ENCODE measurements at places on chromosomes 7 and 10.

DNA sequence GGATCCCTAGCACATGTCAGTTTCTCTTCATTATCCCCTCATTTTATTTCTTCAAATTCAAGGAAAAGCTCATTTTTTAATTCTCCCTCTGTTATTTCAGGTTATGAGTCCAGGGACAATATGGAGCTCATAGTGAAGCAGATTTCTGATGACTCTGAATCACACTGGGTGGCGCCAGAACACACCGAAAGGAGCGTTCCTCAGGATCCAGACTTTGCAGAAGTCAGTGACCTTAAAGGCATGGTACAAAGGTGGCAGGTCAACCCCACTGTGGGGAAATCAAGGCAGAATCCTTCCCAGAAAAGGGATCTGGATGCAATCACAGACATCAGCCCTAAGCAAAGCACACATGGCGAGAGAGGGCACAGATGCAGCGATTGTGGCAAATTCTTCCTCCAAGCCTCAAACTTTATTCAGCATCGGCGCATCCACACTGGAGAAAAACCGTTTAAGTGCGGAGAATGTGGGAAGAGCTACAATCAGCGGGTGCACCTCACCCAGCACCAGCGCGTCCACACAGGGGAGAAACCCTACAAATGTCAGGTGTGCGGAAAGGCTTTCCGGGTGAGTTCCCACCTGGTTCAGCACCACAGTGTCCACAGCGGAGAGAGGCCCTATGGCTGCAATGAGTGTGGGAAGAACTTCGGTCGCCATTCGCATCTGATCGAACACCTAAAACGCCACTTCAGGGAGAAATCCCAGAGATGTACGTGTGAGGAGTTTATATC is 21.4 kb downstream of the ZKSCAN5 start:
- no peak for DNase-seq

DNA sequence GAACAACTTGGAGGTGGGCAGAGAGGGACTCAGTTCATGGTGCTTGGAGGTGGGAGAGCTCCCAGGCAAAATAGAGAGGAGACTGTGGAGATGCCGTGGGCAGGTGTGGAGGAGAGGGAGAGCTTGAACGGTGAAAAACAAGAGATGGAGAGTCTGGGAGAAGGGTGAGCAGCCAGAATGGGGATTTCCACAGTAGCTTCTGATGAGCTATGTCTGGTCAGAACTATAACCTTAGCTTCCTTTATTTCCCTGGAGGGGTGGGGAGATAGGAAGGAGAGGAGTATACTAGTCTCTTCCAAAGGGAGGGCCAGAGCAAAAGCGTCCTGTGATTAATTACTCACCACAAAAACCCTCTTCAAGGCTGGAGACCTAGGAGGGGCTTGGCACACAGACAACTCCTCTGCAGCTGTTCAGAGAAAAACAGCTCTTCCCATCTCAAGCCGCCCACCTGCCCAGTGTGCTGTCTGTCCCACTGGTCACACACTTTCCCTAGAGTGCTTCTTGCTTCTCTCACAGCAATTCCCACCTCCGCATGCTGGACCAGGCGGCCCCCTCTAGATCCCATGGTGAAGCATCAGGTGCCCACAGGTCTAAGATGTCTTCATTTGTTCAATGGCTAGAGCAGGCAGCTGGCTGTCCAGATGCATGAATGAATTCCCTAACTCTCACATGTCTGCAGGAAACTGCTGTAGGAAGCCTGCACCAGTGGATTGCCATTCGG is 41.9 kb downstream of the TAS2R41 start:
- DNase-seq, result no peak

GRCh38 chr7:99109108-99110051 is 34.5 kb downstream of the SMURF1 start:
- DNase-seq, result no peak

DNA sequence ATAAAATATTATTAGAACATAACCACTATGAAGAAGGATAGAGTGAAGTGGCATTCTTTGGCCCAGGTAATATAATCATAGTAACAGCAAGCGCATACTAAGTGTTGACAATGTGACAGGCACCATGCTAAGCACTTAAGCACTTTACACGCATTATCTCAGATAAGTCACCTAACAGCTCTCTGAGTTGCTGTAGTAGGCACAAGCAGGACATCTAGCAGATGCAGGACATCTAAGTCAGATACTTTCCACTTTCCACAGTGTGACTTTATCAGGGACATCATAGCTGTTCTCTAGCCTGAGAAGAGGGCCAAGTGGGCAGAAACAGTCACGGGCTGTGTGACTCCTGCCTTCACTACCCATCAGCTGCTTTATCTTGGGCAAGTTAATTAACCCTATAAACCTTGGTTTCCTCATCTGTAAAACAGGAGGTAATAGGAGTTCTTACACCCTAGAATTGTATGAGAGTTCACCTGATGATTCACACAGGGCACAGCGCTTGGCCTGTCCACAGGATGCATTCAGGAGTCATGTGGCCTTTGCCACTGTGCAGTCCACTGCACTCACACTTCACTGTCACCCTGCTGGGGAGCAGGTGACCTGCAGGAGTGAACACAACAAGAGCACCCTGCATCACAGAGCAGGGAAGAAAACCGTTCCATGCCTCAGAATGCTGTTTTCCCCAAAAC is 12.5 kb downstream of the LIPA start:
- DNase-seq, result no peak

- DNase-seq, result no peak
These were observed 67.3 kb downstream of the VWA2 start for GRCh38 chr10:114306116-114306973.

DNA sequence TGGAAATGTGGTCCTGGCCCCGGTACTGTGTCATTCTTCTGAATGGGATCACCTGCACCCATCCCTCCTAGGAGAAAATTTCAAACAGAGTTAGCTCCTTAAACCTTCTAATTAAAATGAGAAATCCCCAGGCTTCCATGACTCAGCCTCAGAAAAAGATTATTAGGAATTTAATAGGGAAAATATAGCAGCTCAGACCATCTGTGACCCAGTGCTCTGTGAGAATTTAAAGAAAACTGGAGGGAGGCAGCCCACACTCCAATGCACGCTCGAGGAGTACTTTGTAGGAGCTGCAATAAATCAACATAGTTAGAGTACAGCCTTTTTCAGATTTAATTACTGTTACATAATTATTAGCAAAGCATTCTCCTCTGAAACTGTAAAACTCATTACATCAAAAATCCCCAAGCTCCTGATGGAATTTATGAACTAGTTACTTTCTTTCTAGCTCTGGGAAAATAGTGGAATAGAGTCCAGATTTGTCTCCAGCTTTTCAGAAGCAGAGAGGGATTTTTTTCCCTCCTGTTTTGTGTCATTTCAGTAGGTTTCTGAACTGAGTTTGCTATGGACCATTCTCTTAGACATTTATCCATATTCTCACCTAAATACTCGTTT is 30.1 kb downstream of the NEUROD6 start:
- DNase-seq, result no peak

GRCh38 chr7:92737706-92738105 is 98.7 kb downstream of the CDK6 start:
- DNase-seq, result no peak

GRCh38 chr10:29634764-29635625 is at the start of gene SVIL:
Gene SVIL, minus strand, starts transcription at chr10:29634971. Its CDS starts 79,913 bp downstream, at chr10:29555058.
- no peak for DNase-seq

- no peak for DNase-seq
These were observed 21.5 kb upstream of the EPHB6 start for GRCh38 chr7:142833174-142834048.

GRCh38 chr10:100341953-100342626 is 4.9 kb upstream of the SCD start:
- DNase-seq, result no peak

GRCh38 chr7:113698556-113699220 is 220.1 kb downstream of the PPP1R3A start:
- DNase-seq, result no peak

DNA sequence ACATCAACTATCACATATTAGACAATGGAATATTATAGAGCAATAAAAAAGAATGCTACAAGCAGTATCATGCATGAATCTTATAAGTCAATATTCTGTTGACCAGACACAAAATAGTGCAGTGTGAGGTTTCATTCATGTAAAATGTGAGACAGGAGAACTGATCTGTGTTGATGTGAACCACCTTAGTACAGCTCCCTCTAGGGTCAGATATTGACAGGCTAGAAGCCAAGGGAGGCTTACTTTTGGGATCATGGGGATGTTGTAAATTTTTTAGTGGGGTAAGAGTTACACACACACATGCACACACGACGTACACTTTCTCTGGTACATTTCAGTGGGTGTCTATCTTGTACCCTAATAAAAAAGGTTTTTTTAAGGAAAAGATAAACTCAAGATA is 231.6 kb upstream of the FOXK1 start:
- no peak for DNase-seq

DNA sequence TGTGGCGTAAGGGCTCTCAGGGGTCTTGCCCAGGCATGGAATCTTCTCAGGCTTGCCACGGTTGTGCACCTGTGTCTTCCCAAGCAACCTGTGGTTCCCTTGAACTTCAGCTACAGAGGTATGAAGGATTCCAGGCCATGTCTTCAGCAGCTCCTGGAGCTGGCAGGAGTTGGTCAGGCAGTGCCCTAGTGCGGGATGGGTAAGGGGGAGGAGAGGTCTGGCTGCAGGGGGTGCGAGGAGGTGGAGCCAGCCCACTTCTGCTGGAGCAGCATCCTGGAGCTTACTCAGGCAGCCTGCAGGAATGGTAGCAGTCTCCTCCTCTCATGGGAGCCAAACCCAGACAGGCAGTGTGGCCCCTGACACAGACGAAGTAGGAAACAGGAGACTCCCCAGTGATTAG is 3.8 kb upstream of the TRIL start:
- no peak for DNase-seq

GRCh38 chr10:100339236-100339635 is 7.8 kb upstream of the SCD start:
- no peak for DNase-seq

GRCh38 chr10:122421742-122422141 is 32.7 kb upstream of the ARMS2 start:
- DNase-seq, result no peak

DNA sequence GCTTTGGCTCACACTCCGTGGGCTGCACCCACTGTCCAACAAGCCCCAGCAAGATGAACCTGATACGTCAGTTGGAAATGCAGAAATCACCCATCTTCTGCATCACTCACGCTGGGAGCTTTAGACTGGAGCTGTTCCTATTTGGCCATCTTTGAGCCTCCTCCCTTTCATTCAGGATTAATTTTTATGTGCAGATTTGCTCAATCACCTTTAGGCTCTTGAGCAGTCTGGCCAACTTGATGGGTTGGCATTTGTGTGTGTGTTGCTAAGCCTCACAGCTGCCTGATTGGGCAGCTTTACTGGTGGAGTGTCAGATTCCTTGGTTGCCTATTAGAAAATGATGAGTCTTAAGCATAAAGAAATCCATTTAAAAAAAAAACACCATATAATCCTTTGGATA is 236.1 kb downstream of the KIF20B start:
- DNase-seq, result no peak

GRCh38 chr7:17611611-17612010 is 313.2 kb downstream of the AHR start:
- DNase-seq, result no peak

GRCh38 chr10:124388476-124388822 is 30.3 kb downstream of the OAT start:
- no peak for DNase-seq

- DNase-seq, result no peak
These were observed 121.2 kb upstream of the AFAP1L2 start for GRCh38 chr10:114525368-114525949.

DNA sequence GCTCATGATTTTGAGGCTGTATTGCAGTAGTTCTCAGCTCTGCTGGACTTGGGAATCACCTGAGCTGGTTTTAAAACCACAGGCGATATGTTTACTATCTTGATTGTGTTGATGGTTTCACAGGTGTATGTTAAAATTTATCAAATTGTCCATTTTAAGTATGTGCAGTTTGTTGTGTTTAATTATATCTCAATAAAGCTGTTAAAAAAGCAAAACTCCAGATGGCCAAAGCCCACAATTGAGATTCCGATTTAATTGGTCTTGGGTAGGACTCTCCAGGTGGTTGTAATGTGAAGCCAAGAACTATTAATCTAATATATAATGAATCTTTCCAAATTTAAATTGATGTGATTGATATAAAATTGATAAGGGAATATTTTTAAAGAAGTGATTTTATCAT is 48.6 kb downstream of the NRCAM start:
- no peak for DNase-seq

- DNase-seq, result no peak
These were observed 110.1 kb downstream of the TNS3 start for GRCh38 chr7:47471831-47472230.

- DNase-seq, result no peak
These were observed 620.1 kb upstream of the DPP6 start for GRCh38 chr7:153432063-153432462.

DNA sequence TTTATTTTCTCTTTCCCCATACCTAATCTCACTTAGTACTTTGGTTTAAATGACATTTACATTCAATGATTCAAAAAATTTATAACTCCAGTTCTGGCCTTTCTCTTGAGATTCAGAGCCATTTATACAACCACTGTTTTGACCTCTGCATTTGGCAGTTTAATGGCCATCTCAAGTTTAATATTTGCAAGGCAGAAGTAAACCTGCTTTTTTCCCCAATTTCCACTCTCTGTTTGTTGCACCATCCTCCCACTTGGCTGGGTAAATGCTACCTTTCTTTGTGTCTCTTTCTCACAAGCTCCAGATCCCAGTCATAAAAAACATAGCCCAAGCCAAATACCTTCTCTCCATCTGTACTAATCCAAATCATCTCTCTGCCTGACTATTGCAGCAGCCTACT is 315.2 kb upstream of the MTPN start:
- DNase-seq, result no peak

GRCh38 chr10:132873395-132873794 is 69.0 kb downstream of the CFAP46 start:
- no peak for DNase-seq

GRCh38 chr7:264541-265191 is 25.3 kb upstream of the FOXL3 start:
- no peak for DNase-seq

- no peak for DNase-seq
These were observed 28.1 kb upstream of the PTN start for GRCh38 chr7:137371616-137372015.

DNA sequence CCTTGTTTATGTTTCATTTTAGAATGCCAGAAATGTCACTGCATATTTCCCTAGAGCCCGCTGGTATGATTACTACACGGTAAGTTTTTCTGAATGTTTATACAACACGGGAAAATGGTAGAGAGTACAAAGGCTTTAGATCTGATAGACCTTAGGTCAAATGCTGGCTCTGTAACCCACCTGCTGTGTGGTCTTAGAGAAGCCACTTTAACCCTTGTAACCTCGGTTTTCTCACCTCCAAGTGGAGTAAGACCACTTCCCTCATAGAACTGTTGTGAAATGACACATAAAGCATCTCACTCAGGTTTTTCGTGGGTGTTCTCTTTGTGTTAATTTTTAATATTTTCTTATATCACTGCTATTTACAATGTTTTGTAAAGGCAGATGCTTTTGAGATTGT is 13.9 kb upstream of the MGAM2 start:
- no peak for DNase-seq

DNA sequence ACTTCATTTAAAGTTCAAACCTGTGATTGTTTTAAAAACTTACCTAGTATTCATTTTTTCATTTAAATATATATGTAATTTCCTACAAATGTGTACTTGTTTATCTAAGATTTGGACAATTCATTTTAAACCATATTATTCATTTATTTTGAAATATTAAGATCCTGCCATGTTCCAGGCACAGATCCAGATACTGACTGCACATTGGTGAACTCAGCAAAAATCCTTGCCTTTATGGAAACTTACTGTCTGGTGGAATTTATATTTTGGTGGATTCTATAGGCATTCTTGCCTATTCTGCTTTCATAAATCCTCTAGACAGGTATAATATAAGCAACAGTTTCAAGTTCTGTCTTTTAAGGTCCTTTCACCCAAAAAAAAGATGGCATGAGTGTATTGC is 48.3 kb upstream of the RPA3 start:
- DNase-seq, result no peak

GRCh38 chr10:28354511-28354910 is 51.6 kb upstream of the MPP7 start:
- no peak for DNase-seq
